NB4 (cell line): ENCODE measurements at places on chromosomes 6 and 20.

- DNase-seq = no peak
Observed at GRCh38 chr6:149114167-149114566, 203.3 kb upstream of the TAB2 start.

DNA sequence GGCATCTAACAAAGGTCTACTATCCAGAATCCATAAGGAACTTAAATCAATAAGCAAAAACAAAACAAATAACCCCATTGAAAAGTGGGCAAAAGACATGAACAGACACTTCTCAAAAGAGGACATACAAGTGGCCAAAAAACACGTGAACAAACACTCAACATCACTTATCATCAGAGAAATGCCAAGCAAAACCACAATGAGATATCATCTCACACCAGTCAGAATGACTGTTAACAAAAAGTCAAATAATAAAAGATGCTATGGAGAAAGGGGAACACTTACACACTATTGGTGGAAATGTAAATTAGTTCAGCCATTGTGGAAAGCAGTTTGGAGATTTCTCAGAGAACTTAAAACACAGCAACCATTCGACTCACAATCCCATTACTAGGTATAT is 19.4 kb upstream of the VNN1 start:
- no peak for DNase-seq

DNA sequence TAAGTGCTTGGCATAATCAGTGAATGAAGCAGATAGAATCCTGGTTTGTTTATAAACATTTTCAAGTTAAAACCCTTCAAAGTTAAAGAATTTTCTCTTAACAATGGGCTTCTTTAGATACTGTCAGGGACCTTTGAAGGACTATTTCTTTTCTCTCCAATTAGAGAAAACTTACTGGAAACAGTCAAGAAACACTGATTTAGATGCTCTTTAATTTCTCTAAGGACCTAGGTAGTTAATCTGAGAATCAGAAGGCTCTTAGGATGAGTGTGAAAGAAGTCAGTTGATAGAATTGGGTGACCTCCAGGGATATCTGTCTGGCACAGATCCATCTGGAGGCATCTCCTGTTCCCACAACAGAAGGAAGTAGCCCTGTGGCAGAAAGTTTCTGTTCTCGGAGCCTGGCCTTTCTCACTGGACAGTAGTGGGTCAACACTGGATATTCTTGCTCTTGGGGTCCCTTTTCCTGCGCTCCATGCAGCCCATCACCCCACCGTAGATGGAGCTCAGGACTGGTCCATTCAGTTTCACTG is 22.5 kb downstream of the KIAA0408 start:
- DNase-seq = no peak

- no peak for DNase-seq
Observed at GRCh38 chr6:116404696-116405095, 33.9 kb downstream of the DSE start.

- DNase-seq = no peak
Observed at GRCh38 chr20:61295682-61296628, 43.9 kb downstream of the CDH4 start.

GRCh38 chr20:41359541-41360011 is 7.0 kb downstream of the EMILIN3 start:
- DNase-seq = no peak

GRCh38 chr6:131107151-131107550 is 28.1 kb upstream of the AKAP7 start:
- no peak for DNase-seq

GRCh38 chr6:74113901-74114300 is 417.9 kb downstream of the CD109 start:
- no peak for DNase-seq

GRCh38 chr20:35454881-35455609 is at the start of gene CEP250:
CEP250 (plus strand) TSS chr20:35455598; CDS start chr20:35462368, 6,770 bp downstream.
- DNase-seq = peak; percentile 99

GRCh38 chr6:37547564-37548061 is 47.9 kb upstream of the CCDC167 start:
- no peak for DNase-seq

DNA sequence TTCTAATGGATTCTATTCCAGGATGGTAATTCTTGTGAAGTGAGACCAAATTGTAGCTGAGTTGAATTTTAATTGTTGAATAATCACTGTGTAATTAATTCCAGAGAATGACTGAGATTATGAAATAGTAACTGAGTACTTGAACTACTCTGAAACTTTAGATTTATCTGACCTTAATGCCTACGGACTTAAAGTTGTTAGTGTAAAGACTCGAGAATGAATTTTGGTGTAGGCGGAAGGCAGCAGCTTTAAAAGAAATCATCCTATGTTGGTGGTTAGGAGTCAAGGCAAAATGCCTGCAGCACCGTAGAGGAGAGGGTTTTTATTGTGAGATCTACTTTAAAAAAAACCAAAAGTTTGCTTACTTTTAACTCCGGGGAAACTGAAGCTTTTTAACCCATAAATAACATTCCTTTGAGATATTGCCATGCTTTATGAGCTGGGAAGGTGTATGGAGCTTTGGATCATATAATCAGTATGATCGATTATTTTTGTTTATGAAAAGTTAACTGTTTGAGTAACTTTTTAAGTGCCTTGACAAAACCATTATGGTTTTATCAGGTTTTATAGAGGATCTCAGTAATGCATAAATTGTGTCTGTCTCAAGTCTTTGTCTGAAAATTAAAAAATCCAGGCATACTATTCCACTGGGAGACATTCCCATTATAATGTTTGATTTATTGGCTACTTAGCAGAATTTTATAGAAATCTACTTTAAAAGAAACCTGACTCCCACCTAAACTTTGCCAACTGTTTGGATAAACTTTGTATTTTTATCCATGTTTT is 46.1 kb downstream of the MYO6 start:
- DNase-seq = no peak

- DNase-seq = no peak
Observed at GRCh38 chr6:154491567-154492470, 18.7 kb downstream of the CNKSR3 start.

GRCh38 chr20:57738484-57738883 is 28.7 kb upstream of the PMEPA1 start:
- DNase-seq = no peak

DNA sequence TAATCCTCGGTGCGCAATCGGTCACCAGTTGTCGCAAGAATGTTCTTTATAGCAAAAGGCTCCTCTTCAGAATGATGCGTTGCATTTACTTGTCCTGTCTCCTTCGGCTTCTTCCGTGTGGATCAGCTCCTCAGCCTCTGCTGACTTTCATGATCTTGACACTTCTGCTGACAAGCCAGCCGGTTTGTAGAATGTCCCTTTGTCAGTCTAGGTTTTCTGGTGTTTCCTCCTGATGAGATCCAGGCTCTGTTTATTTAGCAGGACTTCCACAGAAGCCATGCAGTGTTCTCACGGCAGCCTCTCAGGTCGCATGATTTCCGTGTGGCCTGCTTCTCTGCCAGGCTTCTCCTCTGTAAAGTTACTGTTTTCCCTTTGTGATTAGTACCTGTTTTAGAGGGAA is 66.9 kb downstream of the STX11 start:
- DNase-seq = peak; percentile 21

- DNase-seq = no peak
Observed at GRCh38 chr6:66838764-66839163, 1131.7 kb upstream of the EYS start.

DNA sequence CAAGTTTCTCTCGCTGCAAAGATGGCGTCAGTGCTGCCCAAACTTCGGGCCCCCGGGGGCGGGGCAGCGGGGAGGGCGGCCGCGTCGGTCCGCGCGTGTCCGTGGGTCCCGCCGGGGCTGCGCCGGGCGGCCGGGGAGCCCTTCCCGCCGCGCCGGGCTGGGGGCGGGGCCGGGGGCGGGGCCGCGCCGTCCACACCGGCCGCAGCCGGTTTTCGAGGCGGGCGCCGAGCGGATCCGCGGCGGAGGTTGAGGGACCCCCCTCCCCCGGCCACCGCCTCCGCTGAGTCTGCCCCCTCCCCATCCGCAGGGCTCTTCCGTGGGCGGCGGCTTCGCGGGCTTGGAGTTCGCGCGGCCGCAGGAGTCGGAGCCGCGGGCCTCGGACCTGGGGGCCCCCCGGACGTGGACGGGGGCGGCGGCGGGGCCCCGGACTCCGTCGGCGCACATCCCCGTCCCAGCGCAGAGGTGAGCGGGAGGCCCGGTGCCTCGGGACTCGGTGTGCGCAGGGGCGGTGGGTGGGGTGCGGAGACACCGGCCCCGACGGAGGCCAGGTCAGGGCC is 572 bp downstream of the SLC2A4RG start:
- peak; percentile 76 for DNase-seq

GRCh38 chr6:22043284-22043962 is 253.4 kb downstream of the PRL start:
- DNase-seq = no peak

GRCh38 chr20:57476084-57476526 is 48.8 kb downstream of the CTCFL start:
- DNase-seq = peak; percentile 83
